AML-193 (cell line): ENCODE measurements at places on chromosomes 3 and 15.
A peak's percentile ranks its signal among the peaks of the same experiment; 100 is the strongest.

DNA sequence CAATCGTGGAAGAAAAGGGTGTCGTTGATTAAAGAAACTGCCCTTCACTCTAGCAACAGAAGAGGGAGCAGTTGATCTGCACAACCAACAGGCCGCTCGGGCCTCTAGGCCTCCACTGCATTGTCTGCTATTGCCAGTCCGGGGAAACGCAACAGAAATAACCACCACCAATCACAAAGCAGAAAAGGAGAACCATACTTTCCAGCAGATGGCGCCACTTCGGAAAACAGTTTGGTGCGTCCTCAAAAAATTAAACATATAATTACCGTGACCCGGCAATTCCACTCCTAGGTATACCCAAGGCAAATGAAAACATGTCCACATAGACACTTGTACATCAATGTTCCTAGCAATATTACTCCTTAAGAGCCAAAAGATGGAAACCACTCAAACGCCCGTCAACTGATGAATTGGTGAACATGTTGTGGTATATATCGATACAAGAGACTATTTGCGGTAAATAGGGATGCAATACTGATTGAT is 154.1 kb downstream of the TJP1 start:
- peak; percentile 1 for DNase-seq

DNA sequence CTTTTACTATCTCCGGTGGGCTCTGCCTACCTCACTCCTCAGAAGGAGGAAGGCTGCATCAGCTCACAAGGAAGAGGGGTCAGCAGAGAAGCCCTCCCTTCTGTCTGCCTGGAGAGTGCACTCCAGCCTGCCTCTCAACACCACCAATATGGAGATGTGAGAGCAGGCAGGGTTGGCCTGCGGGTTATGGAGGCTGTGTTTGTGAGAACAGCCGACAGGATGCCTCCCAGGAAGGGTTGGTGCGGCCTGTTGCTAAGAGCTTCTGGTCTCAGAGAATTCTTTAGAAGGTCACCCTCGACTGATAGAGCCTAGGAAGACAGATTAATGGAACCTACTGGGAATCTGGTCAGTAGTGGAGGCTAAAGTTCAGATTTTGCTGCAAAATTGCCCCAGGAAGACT is 326.1 kb downstream of the NTRK3 start:
- DNase-seq, result no peak

DNA sequence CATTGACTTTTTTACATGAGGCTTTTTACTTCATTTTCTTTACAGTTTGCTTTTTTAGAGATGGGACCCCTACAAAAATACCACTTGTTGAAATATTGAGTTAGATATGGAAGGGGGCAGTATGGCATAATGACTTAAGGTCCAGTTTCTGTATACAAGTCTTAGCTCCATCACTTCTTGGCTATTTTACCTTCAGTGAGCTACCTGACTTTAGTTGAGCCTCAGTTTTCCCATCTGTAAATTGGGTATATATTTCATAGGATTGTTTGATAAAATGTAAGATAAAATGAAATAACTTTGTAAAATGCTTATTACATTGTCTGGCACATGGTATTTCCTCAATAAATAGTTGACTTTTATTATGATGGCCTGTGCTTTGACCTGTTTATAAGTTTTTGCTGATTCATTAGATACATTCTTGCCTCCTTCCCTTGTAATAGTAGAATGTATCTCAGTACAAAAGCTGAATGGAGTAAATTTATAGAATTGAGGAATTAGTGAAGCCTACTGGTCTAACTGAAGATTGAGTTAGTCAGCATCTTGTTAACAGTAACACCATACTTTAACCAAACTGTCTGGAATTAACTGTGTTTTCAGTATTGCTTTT is 27.6 kb downstream of the TBC1D23 start:
- DNase-seq, result no peak

- DNase-seq, result no peak
Observed at GRCh38 chr3:135987661-135988060, 22.1 kb downstream of the PPP2R3A start.

GRCh38 chr3:53694666-53695323 is 151.4 kb downstream of the CHDH start:
- no peak for DNase-seq

DNA sequence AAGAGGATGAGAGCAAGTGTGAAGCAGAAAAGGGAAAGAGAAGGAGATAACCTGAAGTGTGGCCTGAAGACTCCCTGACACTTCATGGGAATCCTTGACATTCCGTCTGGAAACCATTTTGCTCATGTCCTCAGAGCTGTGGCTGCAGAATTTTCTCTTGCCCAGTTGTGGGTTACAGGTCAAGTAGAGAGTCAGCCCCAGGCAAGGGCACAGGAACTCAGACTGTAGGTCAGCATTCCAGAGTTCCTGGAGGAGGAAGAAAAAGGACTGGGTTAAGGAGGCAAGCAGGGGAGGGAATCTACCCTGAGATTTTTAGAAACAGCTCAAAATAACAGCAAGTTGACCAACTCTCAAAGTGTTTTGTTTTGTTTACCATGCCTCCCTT is 4.1 kb upstream of the THSD4 start:
- no peak for DNase-seq

DNA sequence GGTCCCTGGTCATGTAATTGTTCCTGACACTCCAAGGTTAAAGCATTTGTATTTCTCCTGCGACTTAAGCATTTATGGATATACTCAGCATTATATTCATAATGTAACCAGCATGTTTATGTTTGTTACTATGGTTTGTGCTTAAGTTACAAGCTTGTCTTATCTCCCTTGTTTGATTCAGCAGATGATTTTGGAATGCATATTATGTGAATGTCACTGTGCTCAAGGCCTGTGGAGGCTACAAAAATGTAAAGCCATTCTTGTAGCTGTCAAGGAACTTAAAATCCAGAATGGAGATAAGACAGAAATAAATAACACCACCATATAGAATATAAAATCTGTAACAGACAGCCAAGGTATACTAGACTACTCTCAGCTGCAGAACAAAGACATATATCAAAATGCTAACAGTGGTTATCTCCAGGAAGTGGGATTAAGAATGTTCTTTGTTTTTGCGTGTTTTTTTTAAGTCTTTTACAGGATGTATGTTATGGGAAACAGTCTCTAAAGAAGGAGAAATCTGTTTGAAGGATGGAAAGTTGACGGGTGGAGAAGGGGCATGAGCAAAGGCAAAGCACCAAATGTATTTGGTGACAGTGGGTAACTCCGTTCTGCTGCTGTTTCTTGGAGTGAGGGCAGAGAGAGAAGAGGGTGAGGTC is 61.4 kb downstream of the IGF2BP2 start:
- DNase-seq, result no peak

DNA sequence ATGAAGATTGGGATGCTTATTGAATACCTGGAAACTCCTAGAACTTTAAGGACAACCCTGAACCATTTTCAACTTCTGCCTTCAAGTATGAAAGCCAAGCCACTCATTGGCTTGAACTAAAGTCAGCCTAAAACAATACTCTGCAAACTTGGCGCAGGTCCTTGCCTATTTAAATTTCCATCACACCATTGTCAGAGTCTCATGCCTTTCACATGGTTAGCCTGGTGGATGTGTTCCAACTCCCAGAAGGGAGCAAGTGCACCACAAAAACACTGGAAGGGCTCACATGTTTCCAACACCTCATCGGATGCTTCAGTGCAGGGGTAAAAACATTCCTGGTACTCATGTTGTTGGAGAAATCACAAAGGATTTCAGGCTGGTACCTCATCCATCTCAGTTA is 511.6 kb upstream of the MDFIC2 start:
- no peak for DNase-seq

- no peak for DNase-seq
Observed at GRCh38 chr15:88334436-88334835, 77.9 kb upstream of the NTRK3 start.

DNA sequence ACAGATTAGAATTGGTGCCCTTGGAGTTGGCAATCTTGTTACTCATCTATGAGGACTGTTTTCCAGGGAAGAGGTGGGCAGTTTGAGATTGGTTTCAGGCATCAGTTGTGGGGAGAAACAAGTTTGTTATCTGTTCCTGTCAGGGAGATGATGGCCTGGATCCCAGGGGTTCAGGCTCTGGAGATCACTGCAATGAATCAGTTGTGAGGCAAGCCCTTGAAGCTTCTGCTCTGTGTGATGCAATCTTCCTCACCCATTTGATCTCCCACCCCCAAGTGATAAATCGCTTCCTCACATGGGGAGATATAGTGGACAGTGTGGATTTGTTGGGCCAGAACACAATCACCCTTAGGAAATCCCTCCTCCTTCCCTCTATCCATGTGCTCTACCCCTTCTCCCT is 276.6 kb upstream of the LRTM1 start:
- no peak for DNase-seq

DNA sequence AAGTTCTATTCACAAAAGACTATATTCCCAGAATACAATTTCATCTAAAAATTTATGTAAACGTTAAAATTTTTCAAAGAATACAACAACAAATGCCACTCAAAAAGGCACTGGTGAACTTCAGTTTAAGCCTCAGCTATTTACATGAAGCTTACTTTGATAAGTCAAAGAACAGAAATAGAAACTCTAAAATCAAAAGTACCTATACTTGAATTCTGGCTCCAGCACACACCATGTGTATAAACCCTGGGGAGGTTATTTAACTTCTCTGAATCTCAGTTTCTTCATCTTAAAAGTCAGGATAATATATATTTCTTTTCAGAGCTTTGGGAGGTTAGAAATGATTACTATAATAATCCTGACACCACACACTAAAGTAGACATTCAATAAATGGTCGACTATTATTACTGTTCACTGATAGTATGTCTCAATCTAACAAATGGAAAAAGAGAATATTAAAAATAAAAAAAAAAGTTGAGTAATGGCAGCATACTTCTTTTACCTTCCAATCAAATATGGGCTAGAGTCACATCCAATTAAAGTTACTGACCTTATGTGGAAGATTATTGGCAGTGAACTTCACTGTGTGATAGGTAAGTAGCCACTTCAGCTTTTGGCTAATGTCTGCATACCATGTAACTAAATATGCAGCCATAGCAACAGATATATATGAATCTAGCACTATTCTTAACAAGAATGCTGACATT is 248.4 kb downstream of the ISL2 start:
- DNase-seq, result no peak

- no peak for DNase-seq
Observed at GRCh38 chr3:42804831-42805132, 492 bp upstream of the HIGD1A start.

DNA sequence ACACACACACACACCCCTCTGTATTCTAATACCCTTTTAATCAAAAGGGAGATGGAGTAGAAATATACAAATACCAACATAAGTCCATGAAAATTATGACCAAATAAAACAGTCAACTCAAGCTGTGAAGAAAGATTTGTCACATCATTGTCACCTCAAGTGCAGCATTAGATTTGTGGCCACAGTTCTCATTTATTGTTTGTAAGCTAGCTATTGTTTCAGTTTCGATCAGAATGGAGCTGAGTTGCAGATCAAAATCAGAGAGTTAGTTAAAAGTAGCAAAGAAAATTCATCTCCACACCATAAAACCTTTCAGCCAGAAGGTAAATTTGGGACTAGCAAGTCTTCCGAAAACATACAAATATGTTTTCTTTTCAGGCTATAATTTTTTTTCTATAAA is 267.7 kb upstream of the LMCD1 start:
- no peak for DNase-seq

GRCh38 chr3:55333923-55334322 is 153.2 kb downstream of the WNT5A start:
- DNase-seq, result no peak

DNA sequence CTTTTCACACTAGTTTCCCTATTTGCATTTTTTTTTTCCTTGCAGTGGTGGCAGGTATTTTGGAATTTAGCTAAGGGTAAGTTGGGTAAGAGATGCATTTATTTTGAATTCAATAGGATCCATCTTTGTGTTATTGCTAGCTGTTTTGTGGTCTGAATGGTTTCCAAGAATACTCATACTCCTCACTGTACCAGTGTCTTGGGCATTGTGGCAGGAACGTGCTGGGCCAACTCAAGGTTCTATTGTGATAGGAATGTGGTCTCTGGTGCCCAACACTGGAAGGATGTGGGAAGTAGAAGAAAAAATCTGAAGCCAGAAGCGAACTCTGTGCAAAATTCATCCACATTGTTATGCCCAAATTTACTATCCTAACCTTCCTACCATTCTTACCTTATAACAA is 135.6 kb downstream of the RBMS3 start:
- no peak for DNase-seq

DNA sequence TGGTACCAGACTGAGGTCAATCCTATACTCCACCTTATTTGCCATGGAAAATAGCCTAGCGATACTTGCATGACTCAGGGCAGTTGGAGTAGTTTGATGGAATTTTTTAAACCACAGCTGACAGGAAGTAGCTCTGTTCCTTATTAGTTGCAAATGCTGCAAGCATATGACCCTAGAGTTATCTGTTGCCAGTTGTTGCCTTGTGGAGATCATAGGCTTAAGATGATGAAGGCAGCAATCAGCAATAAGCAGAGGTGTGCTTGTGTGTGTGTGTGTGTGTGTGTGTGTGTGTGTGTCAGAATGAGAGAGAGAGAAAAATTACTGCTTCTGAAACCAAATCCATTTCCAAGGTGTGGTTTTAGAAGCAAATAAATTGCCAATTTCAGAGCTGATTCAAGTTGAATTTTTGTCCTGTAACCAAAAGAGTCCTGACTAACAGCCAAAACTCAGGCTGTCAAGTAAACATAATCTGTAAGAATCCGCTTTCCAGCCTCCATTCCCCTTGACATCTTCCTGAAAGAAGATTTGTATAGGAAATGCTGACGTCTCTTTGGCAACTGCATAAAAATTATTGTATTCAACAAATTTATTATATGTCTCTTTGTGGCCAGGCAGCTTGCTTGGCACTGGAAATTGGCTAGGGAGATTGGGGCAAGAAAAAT is 141.2 kb downstream of the SERPINI1 start:
- DNase-seq, result peak; percentile 14

GRCh38 chr3:24504772-24505171 is 10.1 kb upstream of the THRB start:
- no peak for DNase-seq

DNA sequence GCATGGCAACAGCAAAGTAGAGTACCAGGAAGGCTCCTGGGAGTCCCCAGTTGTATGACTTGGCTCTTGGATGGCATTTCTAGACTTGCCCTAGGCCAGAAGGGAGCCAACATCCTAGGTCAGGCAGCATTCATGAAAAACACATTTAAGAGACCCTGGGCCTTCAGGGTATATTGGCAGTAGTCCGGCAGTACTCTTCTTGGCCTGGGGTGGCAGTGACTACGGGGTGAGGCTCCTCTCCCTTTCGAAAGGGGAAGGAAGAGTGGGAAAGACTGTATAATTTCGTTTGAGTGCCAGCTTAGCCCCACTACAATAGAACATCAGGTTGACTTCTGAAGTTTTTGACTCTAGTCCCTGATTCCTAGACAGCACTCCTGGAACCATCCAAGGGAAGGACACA is 136.4 kb downstream of the ZIC4 start:
- DNase-seq, result no peak

DNA sequence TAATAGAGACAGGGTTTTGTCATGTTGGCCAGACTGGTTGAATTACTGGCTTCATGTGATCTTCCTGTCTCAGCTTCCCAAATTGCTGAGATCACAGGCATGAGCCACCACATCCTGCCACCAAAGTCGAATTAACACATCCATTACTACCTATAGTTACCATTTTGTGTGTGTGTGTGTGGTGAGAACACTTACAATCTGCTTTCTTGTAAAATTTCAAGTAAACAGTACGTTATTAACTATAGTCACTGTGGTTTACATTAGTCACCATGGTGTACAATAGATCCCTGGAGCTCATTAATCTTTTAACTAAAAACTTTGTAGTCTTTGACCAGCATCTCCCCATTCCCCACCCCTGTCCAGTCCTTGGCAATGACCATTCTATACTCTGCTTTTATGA is 270.0 kb downstream of the NAALADL2 start:
- no peak for DNase-seq
